Naive thymus-derived CD4-positive, alpha-beta T cell (primary cell): ENCODE measurements at places on chromosomes 4 and X. TPM values are rescaled to one million over a fixed set of nuclear protein-coding genes. Genes with fewer than 3 reads are reported as not detected.

DNA sequence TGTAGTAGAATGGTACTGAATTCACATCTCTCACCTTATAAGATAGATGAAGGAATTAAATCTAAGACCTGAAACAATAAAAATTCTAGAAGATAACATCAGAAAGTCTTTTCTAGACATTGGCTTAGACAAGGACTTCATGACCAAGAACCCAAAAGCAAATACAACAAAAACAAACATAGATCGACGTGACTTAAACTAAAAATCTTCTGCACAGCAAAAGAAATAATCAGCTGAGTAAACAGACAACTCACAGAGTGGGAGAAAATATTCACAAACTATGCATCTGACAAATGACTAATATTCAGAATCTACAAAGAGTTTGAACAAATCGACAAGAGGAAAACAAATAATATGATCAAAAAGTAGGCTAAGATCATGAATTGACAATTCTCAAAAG, 38.8 kb downstream of the UGT2A3 start:
- no peak for DNase-seq

Gene CT45A1
- total RNA-seq = not detected

Gene ERAS
- total RNA-seq = not detected in 2 replicates

Gene TXK
- total RNA-seq = 35.5 and 43.6 TPM in 2 replicates

Gene HPSE
- total RNA-seq = 14.5 and 16.2 TPM in 2 replicates

GRCh38 chr4:184420881-184421416, 53.4 kb downstream of the IRF2 start:
- no peak for DNase-seq

GRCh38 chrX:43581888-43582539, 74.1 kb upstream of the MAOA start:
- DNase-seq = no peak

- DNase-seq = no peak
Observed at GRCh38 chr4:139749338-139749737, 83.7 kb downstream of the MGST2 start.

DNA sequence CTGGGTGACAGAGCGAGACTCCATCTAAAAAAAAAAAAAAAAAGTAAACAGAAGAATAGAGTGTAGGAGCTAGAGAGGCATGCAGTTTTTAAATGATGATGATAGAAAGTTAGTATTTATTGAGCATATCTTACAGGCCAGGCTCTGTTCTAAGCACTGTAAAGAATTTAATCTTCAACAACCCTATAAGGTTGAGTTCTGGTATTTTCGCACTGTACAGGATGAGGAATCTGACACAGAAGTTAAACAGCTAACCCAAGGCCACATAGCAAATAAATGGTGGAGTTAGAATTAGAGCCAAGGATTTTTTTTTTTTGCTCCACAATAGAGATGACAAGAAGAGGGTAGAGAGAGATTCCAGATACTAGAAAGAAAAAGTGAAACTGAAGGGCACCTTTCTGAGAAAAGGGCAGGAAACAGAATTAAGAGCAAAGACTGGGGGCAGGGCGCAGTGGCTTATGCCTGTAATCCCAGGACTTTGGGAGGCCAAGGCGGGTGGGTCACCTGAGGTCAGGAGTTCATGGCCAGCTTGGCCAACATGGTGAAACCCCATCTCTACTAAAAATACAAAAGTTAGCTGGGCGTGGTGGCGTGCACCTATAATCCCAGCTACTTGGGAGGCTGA, 56.1 kb downstream of the KLHL5 start:
- DNase-seq = no peak

- DNase-seq = no peak
Observed at GRCh38 chr4:78876568-78877320, 62.5 kb downstream of the PAQR3 start.

DNA sequence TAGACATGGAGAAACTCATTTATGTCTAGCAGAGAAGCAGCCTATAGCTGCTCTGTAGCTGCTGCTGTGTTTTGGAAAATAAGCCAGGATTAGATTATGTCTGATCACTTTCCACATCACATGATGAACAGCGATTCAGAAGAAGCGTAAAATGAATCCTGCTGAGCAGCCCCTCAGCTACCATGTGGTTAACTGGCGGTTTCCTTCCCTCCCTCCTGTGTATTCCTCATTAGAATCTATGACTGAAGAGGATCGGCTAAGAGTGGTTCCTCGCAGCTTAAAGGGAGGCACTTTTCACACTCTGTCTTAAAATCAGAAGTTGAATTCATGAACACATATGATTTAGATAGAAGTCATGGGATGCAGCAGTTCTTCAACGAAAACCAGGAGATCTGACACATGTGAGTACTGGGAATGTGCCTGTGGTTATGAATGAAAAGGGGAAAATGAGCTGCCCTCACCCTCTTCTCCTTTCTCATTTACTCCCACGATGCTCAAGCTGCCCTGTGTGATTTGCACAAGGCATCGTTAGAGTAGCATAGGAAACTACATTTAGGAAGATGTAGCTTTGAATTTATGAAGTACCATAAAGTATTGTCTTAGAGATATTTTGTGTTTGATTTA, at the start of gene PPEF1:
PPEF1 (plus strand) TSS at position 220 of the 624 bp plus-strand sequence; CDS start at position 356, 136 bp downstream.
- DNase-seq = no peak

Gene ASB5
- not detected for total RNA-seq

- no peak for DNase-seq
Observed at GRCh38 chr4:38313175-38313574, 350.8 kb upstream of the KLF3 start.

- DNase-seq = no peak
Observed at GRCh38 chrX:20500949-20501348, 234.2 kb upstream of the RPS6KA3 start.

DNA sequence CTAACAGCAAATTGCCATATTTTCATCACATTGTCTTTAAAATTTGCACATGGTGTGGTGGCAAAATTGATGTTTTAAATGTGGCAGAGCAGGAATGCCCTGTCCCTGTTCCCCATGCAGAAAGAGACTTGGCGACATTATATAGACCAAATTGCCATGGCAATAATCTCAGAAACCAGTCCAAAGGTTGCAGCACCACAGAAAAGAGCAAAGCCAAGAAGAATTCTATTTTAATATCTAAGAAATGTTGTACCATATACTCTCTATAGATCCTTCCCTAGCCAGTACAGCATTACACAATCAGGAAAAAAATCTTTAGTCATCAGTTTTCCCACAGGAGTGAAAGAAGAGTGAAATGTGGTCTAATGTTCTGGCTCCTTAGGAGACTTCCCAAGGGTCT, 80.0 kb downstream of the UGT2B28 start:
- DNase-seq = no peak

DNA sequence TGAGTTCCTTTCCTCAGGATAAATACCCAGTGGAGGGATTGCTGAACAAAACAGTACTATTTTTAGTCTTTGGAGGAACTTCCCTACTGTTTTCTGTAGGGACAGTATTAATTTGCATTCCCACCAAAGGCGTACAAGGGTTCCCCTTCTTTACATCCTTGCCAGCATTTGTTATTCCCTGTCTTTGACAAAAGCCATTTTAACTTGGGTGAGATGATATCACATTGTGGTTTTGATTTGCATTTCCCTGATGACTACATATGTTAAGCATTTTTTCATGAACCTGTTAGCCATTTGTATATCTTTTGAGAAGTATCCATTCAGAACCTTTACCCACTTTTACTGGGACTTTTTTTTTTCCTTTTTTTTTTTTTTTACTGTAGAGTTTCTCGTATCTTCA, 126.2 kb upstream of the ANXA10 start:
- no peak for DNase-seq

DNA sequence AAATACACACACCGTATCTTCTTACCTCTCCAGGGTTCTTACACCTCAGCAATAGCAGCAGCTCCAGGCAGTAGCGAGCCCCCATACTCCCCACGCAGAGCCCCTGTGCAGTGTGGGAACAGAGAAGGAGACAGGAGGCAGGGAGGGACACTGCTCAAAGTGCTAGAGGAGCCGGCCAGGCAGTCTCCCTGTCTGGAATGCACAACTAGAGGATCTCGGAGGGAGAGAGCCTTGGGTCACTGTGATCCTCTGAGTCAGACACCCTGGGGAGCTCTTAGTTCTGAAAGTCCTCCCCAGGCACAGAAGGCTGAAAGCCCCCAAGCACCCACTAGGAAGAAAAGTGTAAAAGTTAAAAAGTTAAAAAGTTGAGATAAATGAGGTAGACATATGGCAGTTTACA, 16.0 kb downstream of the AMELX start:
- no peak for DNase-seq

- DNase-seq = no peak
Observed at GRCh38 chr4:141002323-141002805, 130.9 kb downstream of the RNF150 start.

DNA sequence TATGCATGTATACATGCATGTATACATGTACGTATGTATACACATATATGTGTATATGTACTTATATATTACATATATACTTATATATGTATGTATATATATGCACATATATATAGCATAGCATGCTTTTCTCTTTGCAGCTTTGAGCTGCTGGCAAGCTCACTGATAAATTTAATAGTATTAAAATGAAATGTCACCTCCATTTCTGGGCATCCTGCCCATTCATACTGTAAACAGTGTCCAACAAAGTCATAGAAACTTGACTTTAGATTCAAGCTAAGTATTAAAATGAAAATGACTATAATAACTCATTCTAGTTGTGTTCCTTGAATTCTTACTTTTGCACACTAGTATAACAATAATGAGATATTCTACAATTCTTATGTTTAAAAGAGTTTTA, 163.7 kb downstream of the CFAP47 start:
- DNase-seq = no peak

Gene ARR3
- not detected for total RNA-seq

DNA sequence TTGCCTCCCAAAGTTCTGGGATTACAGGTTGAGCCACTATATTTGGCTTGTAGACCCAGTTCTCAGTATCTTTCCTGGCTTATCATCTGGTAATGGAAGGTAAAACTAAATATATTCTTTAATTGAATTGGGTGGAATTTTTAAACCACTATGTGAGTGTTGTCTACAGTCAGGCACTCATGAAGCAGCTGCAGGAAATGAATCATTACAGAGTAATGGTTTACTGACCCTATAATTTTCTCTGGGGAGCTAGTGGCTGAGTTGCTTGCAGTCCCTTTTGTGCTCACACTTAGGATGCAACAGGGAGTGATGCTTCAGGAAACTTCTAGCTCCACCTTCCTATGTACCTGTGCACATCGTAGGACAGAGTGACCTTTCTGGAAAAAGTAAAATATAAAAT, 4.1 kb upstream of the UGT2B7 start:
- DNase-seq = no peak

Gene IL9R
- not detected for total RNA-seq

- DNase-seq = no peak
Observed at GRCh38 chrX:53049127-53049517, 533 bp downstream of the GPR173 start.

- no peak for DNase-seq
Observed at GRCh38 chrX:13471269-13471668, 98.1 kb upstream of the EGFL6 start.

Gene TMEM33
- 24.2 TPM for total RNA-seq

DNA sequence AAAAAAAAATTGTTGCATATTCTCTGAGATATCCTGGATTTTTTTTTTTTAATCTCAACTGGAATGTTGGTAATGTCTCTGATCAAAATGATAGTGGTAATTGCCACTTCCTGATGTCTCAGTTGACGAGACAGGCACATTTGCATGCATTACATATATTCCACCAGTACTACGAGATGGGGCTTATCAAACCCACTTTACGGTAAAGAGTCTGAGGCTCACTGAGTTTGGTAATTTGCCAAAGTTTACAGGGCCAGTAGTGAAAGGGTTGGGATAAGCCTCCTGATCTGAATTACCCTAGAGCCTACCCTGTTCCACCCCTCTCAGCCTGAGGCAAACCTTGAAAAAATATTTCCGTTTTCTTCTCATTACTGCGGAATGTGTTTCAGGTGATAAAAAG, 5.3 kb downstream of the MAGEB2 start:
- no peak for DNase-seq

Gene NUDT11
- total RNA-seq = 0.78 TPM

DNA sequence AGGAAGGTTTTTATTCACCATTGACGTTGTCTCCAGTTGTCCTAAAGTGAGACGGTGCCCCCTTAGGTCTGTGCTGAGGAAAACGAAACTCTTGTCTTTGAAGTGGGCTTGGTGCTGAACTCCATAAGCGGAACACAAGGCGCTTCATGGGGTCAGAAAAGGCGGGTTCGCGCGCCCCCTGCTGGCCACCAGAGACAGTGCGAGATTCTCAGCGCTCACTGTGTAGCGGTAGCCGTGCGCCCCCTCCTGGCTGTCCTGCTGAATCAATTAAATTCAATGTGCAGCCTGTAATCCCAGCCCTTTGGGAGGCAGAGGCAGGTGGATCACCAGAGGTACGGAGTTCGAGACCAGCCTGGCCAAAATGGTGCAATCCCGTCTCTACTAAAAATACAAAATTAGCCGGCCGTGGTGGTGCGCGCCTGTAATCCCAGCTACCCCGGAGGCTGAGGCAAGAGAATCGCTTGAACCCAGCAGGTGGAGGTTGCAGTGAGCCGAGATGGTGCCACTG, 64.1 kb downstream of the RLIM start:
- peak; percentile 85 for DNase-seq

Gene ADH1B
- total RNA-seq = not detected

- DNase-seq = peak; percentile 19
Observed at GRCh38 chr4:1250921-1251772, 2.2 kb upstream of the CTBP1 start.

GRCh38 chrX:14028473-14028872, 1.2 kb downstream of the GEMIN8 start:
- DNase-seq = no peak

DNA sequence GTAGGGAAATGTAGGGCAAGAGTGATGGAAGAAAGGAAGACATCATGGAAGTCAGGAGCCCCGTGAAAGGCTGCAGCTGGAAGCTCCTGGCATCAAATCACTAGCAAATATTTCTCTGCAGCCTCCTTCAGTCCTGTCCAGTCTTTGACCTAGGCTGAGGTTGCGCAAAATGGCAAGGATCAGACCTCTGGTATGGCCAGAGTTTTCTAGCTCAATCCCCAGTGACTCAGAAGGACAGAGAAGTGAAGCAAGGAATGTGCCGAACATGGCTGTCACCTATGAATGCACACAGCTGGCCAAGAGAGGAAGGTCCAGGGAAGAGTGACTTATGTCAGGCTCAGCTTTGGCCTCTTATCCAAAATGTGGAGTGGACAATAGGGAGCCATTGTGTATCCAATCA, 71.1 kb upstream of the PHOX2B start:
- DNase-seq = no peak

Gene GLUD2
- total RNA-seq = 0.10 and 0.23 TPM in 2 replicates

- no peak for DNase-seq
Observed at GRCh38 chr4:139899346-139899745, 233.7 kb downstream of the MGST2 start.

- no peak for DNase-seq
Observed at GRCh38 chr4:74840936-74841509, 46.7 kb upstream of the BTC start.

Gene FAM156B
- total RNA-seq = 9.0 TPM

GRCh38 chr4:40934676-40935075, 184.9 kb downstream of the NSUN7 start:
- DNase-seq = no peak

DNA sequence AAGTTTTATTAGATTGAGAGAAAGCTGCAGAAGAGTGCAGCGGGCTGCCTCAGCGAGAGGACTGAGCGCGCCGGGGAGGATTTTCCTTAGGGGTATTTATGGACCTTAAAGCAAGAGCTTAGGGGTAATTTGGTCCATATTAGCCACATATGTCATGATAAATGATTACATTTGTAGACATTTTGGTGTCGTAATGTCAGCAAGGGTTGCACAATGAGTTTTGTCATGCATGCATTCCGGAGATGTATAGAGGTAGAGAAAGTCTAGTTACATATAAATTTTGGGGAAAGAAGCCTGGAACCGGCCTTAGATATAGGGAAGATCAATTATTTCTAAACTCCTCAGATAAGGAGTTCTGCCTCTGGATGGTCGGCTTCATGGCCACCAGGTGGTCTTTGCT, 10.0 kb downstream of the MGST2 start:
- DNase-seq = no peak
